ENCODE measurements at places on chromosomes 12 and 14.

GRCh38 chr14:52220924-52221811, 46.3 kb upstream of the PTGDR start:
- no peak for DNase-seq

GRCh38 chr14:101127224-101127623, 223.7 kb upstream of the RTL1 start:
- DNase-seq: no peak

- no peak for DNase-seq
Measured at GRCh38 chr14:85198001-85198400, 331.9 kb upstream of the FLRT2 start.

- no peak for DNase-seq
Measured at GRCh38 chr14:42927313-42927712, 1320.6 kb downstream of the LRFN5 start.

DNA sequence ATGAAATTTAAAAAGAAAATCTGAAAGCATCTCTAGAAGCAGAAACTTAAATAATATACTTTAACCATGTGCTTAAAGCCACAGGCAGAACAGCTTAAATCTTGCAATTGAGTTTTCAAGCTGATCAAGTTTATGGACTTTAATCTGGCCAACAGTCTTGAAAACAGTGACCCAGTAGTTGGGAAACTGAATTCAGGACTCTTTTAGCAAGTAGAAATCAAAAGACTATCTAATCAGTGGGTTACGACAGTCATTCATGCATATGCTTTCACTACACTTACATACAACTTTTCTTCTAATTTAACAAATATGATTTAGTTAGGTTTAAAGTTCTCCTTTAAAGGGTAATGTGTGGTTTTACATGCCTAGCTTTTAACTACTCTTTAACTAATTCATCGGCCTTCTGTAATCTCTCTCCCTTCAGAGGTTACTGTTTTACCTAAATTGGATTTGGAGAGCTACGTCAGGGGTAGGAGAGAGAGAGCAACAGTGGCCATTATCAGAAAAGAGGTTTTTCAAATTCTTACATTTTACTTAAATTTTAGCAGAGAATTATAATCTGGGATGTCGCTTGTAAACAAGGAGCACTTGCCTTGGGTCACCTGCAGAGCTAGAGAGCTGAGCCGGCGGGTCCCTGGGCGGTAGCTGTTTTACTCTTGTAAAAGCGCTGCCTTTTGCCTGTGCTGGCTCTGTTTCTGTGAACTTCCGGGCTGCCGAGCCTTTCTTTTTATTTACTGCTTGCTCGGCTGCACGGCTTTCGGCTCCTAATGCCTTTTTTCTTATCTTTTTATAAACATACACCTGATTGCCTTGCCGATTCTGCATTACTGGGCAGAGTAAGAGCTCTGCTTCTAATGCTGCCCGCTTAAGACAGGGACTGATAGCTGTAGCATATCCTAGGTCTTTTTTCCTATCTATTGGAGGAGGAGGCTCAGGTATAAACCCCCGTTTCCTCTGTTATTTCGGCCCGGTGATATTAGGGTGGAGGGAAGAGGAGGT, 17.4 kb upstream of the LYZ start:
- peak; percentile 43 for DNase-seq

- no peak for DNase-seq
Measured at GRCh38 chr14:101121508-101122139, 218.1 kb upstream of the RTL1 start.

- no peak for DNase-seq
Measured at GRCh38 chr12:103093499-103094106, 136.1 kb downstream of the ASCL1 start.

GRCh38 chr12:102629262-102629888, 149.0 kb upstream of the IGF1 start:
- DNase-seq: no peak

DNA sequence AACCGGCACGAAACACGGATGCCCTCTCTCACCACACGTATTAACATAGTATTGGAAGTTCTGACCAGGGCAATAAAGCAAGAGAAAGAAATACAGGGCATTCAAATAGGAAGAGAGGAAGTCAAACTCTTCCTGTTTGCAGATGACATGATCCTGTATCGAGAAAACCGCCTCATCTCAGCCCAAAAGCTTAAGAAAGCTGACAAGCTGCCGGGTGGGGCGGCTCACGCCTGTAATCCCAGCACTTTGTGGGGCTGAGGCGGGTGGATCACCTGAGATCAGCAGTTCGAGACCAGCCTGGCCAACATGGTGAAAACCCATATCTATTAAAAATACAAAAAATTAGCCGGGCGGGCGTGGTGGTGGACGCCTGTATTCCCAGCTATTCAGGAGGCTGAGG, 17.7 kb downstream of the OR6S1 start:
- no peak for DNase-seq

- no peak for DNase-seq
Measured at GRCh38 chr14:68401317-68401716, 391.6 kb downstream of the ZFP36L1 start.

- DNase-seq: no peak
Measured at GRCh38 chr12:98595243-98595988, 1.9 kb downstream of the SLC25A3 start.

GRCh38 chr14:99179946-99180345, 92.1 kb downstream of the BCL11B start:
- no peak for DNase-seq

GRCh38 chr14:85336817-85337216, 193.1 kb upstream of the FLRT2 start:
- DNase-seq: no peak

- no peak for DNase-seq
Measured at GRCh38 chr12:112482733-112483132, 64.0 kb downstream of the PTPN11 start.

GRCh38 chr14:76322594-76323220, 53.2 kb upstream of the ESRRB start:
- DNase-seq: no peak

DNA sequence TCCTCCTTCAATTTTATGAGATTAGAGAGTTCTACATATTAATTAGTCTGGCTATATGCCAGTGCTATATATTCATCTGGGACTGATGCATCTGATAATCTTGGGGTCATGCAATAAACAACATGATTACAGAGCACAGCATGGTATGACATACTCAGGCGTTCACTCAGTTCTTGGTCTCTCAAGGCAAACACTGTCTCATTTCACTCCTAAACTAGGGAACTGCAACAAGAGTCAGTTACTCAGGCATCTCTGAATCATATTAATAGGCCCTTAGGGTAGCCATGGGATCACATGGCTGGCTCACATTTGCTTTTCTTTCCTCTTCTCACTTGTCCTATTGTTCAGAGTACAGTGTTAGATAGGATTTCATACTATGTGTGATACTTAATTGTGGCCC, 91.8 kb upstream of the TMEM260 start:
- DNase-seq: no peak

DNA sequence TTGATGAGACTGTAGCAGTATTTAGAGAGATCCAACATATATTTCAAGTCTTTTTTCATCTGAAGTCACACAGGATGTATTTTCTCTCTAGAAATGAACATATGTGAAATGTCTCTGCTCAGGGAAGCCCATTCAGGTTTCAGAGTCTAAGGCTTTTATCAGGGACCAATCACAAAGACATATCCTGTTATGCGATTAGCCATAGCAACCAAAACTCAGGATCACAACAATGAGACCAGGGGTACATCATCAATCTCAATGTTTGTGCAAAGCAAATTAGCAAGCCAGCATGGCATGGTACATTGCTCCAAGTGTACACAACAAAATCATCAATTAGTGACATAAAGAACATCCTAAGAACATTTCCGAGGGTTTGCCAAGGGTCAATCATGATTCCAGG, 99.2 kb upstream of the AMN1 start:
- DNase-seq: no peak

DNA sequence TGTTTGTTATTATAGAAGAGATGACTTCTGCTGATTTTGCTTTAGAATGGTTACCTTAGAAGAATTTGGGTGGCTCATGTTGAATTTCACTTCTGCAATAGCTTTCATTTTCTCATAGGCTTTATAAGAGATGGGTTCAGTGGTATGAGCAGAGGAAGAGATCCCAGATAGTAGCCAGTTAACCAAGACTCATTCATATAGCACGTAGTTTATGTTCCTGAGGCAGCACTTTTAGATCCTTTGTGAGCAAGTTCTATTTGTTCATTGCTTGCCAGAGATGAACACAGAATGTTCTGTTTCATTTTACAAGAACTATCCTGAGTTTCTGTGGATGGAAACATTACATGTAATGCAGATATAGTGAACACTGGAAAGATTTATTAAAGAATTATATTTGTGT, 32.2 kb downstream of the RAB21 start:
- no peak for DNase-seq

DNA sequence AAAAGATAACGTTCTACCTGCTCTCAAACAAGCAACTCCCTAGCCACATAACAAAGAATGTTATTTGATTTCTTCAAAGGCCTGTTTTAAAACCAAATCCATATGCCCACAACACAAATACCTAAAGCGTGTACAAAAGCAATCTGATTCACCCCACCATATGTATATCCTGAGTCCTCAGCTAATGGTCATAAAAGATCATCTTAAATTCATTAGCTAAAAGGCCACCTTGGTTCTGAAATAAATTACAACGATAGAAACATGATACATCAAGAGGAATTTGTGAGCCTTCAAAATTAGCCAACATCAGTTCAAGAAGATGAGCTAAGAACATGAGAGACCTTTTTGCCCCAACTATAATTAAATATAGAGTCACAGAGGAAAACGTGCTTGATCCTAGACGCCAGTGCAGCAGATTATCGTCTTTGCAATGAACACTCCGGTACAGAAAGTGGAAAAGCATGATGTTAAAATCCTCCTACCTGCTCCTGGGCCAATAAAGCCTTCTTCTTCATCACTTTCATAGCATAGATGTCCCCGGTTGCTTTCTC, 20.0 kb downstream of the CIT start:
- no peak for DNase-seq

DNA sequence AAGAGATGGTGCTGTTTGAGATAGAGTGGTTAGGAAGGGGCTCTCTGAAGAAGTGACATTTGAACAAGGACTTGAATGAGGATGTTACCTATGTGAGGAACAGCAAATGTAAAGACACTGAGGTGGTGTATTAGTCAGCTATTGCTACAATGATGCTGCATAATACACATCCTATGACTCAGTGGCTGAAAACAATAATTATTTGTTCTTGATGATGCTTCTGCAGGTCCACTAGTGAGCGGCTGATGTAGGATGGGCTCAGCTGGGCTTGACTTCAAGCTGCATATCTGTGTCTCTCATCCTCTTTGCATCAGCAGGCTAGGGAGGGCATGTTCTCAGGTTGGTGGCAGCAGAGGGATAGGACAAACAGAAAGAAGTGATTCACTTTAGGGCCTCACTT, 21.4 kb upstream of the CLMN start:
- no peak for DNase-seq

DNA sequence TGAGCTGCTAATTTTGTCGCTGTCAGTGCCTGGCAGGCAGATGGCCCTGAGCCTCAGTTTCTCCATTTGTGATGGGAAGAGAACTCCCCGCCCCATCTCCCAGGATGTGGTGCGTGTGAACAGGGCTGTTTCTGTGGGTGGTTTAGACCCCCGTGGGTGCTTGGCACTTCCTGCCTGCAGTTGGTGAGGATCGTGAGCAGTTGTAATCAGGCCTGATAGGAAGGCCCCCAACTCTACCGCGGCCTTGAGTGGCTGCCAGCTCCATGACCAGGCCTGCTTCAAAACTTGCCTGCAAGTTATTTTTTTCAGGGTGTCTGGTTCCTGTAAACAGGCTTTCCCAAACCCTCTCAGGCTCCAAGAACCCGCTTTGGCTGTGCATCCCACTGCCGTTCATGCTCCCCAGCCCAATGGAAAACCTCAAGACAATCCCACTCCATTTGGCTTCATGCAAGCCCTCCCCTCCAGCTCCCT, 138.4 kb downstream of the ZFP36L1 start:
- no peak for DNase-seq

GRCh38 chr14:22726012-22726411, 40.5 kb upstream of the OXA1L start:
- DNase-seq: no peak

- DNase-seq: no peak
Measured at GRCh38 chr12:107490010-107490409, 195.6 kb upstream of the PWP1 start.

DNA sequence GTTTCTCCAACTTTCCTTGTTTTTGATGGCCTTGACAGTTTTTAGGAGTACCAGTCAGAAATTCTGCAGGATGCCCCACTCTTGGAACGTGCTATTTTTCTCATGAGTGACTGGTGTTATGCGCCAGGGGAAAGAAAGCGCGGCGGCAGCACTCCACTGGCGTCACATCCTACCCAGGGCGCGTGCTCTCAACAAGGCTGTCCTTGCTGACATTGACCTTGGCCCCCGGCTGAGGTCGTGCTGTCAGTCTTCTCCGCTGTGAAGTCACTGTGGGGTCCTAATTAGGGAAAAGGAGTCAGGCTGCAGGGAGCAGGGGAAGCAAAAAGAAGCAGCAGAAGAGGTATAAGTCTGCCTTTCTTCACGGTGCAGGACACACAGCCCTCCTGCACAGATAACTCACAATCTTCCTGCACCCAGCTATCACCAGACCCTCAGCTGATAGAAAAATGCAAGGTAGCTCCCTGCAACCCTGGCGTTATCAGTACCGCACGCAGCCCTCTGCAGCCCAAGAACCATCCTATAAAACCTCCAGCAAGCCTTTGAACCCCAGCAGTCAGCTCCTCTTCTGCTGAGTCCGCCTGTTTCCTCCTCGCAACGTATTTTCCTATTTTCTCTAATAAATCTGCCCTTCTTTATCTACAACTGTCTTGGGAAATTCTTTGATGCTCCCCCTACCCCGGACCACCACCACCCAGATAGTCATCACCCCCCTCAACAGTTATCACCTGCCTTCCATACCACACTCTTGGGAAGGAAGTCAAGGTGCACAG, 48.0 kb upstream of the C14orf180 start:
- no peak for DNase-seq

- no peak for DNase-seq
Measured at GRCh38 chr12:120787889-120788288, 62.3 kb downstream of the ACADS start.

DNA sequence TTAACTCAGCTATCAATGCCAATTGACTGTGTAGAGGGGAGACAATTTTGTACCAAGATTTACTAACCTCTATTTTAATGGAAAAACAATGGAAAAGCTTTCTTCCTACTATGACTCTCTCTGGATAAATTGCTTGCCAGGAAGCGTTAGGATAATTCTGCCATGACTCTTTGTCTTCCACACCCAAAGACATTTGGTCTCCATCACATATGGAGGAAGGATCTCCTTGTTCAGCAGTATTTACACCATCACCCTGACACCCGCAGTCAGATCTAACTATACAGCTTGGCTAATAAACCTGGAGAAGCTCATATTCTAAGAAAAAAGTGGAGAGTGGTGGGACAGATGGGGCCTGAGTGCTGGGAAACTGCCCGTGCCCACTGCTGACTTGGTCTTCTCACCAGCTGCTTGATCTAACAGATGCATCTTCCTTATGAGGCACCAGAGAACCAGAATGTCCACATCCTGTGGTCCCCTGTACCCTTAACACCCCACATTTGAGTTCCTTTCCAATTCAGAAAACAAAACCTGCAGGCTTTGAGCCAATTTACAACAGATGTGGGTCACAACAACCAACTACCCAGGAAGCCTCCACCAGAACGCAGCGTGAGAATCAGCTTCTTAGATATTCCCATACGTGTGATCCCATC, 154.0 kb downstream of the DAD1 start:
- DNase-seq: no peak

All from stimulated activated CD8-positive, alpha-beta memory T cell treated with anti-CD3 and anti-CD28 coated beads, Interleukin-7, amount 100 ng/mL, for 1 hour (primary cell).